Large intestine (tissue), 12 donors: ENCODE measurements at places on chromosomes 4 and X. TPM values are rescaled to one million over a fixed set of nuclear protein-coding genes. Genes with fewer than 3 reads are reported as not detected.

DNA sequence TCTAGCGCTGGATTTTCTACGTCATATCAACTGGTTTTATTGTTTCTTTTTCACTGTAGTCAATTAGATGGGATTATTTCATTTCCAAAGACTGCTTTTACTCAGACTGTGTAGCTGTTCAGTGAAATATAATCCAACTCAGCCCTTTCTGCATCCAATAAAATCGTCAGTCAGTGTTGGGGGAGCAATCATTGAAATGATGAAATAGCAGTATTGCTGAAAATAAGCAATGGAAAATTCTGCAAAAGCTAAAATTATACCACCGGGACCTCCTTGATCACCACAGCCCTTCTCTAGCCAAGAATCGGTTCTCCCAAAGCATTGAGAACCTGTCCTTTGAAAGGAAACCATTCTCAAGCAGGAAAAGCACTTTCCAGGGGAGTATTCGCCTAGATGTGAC lies 243.1 kb upstream of the TENM3 start:
- DNase-seq, result no peak

DNA sequence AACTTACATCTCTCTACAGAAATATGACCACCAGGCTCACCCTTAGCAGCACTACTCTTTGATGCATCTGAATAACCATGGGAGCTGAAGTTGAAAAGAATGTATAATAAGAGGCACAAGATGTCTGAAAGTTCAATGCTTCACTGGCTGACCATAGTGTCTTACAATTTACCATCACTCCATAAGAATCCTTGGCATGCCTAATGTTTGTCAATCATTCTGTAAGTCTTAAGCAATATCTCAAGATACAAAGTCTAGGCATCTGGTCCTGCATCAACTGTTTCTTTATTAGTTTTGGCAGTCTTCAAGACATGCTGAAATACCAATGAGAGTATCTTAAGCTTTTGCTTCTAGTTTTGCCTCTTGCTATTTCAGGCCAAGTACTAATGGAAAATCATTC lies 755.5 kb downstream of the STIM2 start:
- DNase-seq, result no peak

Gene CXCL1
- 4.3 TPM for polyA plus RNA-seq

Gene UTP14A
- polyA plus RNA-seq, result 20.3 TPM

Gene SERTM2
- polyA plus RNA-seq, result 0.30 TPM

DNA sequence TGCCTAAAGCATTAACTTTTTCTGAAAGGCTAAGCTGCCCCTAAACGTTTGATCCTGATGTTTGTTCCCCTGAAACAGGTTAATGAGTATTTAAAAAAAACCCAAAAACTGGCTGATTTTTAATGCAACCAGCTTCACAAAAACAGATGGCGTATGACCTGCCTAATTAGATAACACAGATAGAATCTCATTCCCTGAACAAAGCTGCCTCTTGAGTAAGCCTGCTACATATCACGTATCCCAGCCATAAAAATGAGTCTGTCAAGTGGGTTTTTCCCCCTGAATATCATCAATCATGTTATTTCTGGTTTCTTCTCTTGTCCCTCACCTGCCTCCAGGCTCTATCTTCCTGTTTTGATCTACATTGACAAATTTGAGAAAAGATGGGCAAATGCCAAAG lies 154.2 kb upstream of the FAM9B start:
- no peak for DNase-seq

Gene G3BP2
- polyA plus RNA-seq, result 136 TPM

DNA sequence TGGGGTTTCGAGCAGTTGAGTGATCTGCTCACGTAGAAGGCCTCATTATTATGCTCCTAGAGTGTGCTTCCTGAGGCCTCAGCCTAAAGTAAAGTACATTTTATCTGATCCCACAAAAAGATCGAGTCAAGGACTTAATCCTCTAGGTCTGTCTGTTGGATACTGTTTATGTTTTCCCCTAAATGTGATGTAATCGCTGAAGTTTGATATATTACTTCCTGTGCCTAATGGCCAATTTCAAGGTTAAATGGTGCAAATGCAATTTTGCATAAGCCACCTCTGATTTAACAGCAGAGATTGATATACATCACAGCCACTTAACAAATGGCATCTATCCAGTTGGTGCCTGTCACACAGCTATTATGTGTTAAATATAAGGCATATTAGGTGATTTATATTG lies 19.4 kb upstream of the SERTM2 start:
- no peak for DNase-seq

- DNase-seq, result peak; percentile 0
Measured at GRCh38 chrX:155434906-155435743, 23.3 kb downstream of the F8A3 start.

Gene SMC1A
- 44.3 TPM for polyA plus RNA-seq

DNA sequence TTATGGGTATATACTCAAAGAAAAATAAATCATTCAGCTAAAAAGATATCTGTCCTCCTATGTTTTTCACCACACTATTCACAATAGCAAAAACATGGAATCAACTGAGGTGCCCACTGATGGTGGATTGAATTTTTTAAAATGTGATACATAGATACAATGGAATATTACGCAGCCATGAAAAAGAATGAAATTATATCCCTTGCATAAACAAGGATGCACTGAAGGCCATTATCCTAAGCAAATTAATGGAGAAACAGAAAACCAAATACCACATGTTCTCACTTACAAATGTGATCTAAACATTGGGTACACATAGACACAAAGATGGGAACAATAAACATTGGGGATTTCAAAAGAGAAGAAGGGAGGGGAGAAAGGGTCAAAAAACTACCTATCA lies 964.2 kb upstream of the IGFBP7 start:
- DNase-seq, result no peak

DNA sequence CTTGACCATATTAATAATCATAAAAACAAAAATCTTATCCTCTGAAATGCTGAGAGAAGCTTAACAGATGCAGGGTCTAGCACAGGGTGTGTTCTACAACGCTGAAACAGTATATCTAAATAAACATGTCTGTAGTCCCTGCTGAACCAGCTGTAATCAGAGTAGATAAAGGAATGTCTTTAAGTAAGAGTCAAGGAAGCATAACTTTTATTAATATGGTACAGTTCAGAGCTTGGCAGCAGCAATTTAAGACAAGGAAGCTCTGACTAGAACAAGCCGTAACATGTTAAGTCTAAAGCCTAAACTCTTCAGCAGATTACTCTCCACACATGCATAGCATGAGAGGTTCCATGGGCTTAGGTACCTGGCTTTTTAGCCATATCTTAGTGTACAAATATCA lies 36.1 kb downstream of the NFKB1 start:
- DNase-seq, result no peak

DNA sequence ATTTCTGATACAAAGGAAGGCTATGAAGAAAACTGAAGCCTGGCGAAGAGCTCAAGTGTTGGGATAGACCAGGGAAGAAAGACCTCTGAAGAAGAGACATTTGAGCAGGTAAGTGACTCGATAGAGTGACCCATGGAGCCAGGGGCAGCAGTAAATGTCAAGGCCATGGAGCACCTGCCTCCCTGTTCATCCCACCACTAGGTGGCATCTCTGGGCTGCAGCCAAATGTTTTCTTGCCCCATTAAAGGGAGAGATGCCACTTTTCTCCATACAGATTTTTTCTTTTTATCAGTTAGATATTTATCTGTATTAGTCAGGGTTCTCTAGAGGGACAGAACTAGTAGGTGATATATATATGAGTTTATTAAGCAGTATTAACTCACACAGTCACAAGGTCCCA lies 4.9 kb upstream of the ZNF81 start:
- no peak for DNase-seq

GRCh38 chr4:150699599-150699998 lies 117.6 kb downstream of the MAB21L2 start:
- no peak for DNase-seq

Gene CCDC120
- polyA plus RNA-seq, result 27.3 TPM

DNA sequence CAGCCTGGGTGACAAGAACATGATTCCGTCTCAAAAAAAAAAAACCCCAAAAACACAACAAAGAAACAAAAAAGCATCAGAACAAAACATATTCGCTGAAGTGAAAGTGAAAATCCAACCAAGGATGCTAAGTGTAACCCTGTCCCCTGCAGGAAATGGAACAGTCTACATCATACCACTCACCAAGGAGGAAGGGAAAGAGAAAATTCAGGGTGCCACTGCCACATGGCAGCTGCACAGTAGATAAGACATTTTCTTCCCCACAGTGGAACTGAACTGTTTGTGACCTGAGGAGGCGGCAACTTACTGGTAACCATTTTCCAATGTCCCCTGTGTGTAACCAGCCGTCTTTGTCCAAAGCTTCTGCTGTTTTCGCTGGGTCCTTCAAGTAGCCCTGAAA lies 28.2 kb upstream of the CENPU start:
- DNase-seq, result no peak

Gene CXCR3
- polyA plus RNA-seq, result 1.3 TPM

GRCh38 chrX:120224388-120224787 lies 26.2 kb upstream of the ZBTB33 start:
- DNase-seq, result no peak

Gene MAPK10
- 18.9 TPM for polyA plus RNA-seq

DNA sequence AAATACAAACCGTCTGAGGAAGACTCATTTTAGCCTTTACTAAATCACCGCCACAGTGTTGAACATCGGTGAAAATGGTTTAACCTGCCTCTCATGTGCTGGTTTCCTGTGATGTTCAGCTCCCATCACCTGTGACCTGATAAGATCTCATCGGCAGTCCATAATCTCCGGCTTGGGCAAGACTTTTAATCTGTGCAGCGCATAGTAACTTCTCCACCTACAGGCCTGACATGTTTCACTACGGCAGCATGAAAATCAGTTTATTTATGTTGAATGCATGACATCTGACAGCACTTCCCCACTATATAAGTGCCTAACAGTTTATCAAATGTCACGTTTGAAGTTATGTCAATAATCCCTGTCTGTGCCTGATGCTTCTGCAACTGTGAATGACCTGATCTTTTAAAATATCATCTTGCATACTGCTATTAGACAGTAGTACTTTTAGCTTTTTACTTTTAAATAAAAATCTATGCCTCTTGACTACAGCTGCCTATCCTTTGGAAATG lies 1919.8 kb upstream of the AGA start:
- no peak for DNase-seq

DNA sequence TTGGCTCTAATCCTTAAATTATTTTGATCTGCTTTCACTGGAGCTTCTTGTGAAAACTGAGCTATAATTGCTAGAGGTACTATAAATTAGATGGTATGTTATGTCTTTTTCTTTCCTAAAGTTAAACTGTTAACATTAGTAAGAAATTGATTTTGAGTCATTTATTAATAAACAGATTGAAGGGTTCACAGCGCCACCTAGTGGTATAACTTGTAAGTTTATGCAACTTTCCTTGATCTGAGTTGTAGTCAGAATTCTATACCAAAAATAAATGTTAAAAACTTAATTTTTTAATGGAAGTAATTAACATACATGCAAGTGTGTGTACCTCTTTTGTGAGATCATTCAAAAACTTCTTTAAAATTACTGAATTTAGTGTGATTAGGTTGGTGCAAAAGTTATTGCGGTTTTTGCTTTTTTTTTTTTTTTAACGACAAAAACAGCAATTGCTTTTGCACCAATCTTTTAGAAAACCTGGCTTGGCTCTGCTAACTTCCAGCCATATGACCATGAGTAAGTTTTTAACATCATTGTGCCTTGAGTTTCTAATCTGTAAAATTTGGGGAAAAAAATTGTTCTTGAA lies 151.5 kb downstream of the CENPC start:
- DNase-seq, result no peak

DNA sequence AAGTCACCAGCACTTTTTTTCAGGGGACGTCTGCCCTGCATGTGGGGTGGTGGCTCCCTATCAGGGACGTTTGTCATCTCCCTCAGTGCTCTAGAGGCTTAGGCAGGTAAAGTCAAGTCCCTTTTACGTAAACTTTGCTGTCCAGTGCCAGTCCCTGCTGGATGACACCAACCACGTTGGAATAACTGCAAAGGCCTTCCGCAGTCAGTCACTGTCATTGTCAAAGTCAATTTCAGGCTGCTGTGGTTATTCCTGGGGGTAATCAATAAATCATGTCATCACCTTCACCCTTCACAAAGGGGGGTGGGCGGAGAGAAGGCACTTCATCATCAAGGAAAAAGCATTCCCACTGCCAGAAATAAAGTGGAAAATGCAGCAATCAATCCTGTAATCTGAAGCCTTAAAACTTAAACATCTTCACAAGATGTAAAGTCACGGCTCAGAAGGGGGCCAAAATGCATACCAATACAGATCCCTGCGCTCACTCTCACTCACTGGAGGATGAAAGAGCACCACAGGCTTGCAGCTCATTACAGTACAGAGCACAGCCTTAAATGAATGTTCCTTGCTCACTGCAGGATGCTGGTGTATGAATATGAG lies 56.2 kb downstream of the CLDN22 start:
- no peak for DNase-seq

- no peak for DNase-seq
Measured at GRCh38 chrX:99271641-99272040, 1138.4 kb downstream of the PCDH19 start.

Gene LINC00632
- polyA plus RNA-seq, result 4.5 TPM

GRCh38 chrX:19889582-19890342 lies 2.4 kb upstream of the SH3KBP1 start:
- DNase-seq, result no peak
